ENCODE measurements at places on chromosomes 6 and 20. TPM values are rescaled to one million over a fixed set of nuclear protein-coding genes. Genes with fewer than 3 reads are reported as not detected.

ZSCAN9 gene
- 11.6 TPM for total RNA-seq

- H3K27ac ChIP-seq, result no peak overlapping the region
- H3K4me3 ChIP-seq, result no peak overlapping the region
- H3K36me3 ChIP-seq, result no peaks in the 10 kb centered on the region
- H3K27me3 ChIP-seq, result peaks cover 17% of the 10 kb centered on the region
Observed at GRCh38 chr6:36326356-36326995, 10.2 kb downstream of the BNIP5 start.

TMEM200A gene
- total RNA-seq, result 3.0 TPM

DNA sequence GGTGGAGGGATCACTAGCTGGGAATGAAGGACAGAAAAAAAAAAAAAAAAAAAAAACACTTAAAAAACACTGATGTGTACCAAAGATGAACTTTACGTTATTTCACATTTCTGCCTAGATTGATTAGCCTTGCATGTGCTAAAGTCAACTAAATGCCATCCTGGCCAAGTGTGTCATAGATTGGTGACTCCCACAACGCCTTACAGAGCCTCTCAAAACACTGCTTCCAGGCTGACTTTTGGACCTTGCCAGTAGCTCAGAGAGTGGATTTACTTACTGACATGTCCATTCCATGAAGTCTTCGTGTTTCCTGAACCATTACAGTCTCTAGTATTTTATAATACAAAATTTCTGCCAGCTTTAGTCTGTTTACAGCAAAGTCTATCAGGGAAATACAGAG is 40.5 kb downstream of the RBL1 start:
- peaks cover 2% of the 10 kb centered on the region for H3K4me1 ChIP-seq
- no peak for DNase-seq
- no peak overlapping the region for H3K27ac ChIP-seq
- no peaks in the 10 kb centered on the region for H3K27me3 ChIP-seq
- no peak overlapping the region for H3K4me3 ChIP-seq
- peaks cover 63% of the 10 kb centered on the region for H3K36me3 ChIP-seq

PCED1A gene
- total RNA-seq, result 21.9 TPM

DNA sequence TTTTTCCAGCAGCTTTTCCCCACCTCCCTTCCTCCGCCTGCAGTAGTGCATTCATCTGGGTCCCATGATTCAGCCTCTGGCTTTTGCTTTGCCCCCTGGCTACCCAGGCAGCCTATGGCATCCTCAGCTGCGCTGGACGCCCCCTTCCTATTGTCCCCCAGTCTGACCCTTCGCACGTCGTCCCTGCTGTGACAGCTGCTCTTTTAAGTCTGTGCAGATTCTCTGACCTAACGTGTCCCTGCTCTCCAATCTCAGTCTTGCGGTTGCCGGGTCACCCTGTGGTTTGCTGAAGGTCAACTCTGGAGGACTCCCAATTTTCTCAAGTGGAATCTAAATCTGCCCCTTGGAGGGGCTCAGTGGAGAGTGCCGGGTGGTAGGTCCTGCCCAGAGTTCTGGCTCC is 294.3 kb downstream of the CDC5L start:
- H3K27ac ChIP-seq, result no peak overlapping the region
- DNase-seq, result peak; percentile 21
- H3K36me3 ChIP-seq, result no peaks in the 10 kb centered on the region
- H3K4me3 ChIP-seq, result no peak overlapping the region
- peaks cover 4% of the 10 kb centered on the region for H3K4me1 ChIP-seq

DNA sequence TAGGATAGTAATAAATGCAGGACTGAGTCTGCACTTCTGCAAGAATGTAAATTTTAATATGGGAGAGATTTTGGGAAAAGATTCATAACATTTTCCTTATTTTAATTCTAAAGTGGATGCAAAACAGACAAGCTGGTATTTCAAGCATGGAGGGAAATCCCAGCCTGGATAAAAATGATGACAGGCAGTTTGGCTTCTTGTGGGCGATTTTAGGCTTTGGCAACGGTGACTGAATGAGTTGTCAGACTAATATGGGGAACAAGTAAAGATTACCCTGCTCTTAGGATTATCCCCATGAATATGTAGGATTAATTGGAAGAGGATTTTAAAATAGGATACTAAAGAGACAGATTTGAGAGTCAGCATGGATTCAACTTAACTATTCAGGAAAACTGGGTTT is 21.0 kb downstream of the OGFRL1 start:
- no peaks in the 10 kb centered on the region for H3K36me3 ChIP-seq
- no peak overlapping the region for H3K27ac ChIP-seq

SLC26A8 gene
- not detected for total RNA-seq

DNA sequence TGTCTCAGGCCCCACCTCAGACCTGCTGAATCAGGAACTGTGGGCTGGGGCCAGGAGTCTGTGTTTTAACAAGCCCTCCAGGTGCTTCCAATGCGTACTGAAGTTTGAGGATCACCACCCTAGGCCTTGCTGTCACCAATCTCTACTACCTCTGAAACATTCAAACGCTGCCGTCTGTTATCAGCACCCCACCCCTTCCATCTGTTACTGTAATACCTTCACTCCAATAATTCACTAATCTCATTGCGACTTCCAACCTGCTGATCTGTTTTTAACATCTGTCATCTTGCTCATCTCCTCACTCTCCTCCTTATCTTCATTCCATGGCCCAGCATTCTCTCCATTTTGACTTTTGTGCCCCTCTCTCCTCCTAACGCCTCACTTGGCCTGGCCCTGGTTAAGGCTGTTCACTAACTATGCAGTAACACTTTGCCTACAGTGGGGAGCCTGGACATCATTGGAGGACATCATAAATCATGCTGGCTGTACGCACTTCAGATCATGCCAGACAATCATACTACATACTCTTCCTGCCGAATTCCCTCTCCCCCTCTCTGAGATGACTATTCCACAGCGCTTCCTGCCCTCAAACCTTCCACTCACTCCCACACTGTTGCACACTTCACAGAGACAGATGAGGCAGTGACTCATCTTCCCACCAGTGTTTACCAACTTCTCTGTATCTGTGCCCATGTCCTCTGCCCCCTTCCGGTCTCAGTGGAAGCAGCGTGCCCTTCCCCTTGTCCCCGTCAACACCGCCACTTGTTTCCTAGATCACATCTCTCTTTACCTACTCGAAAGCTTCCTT is 3.0 kb upstream of the GUCA1B start:
- no peaks in the 10 kb centered on the region for H3K27me3 ChIP-seq
- H3K27ac ChIP-seq, result no peak overlapping the region
- peaks cover 18% of the 10 kb centered on the region for H3K36me3 ChIP-seq
- DNase-seq, result no peak
- H3K4me3 ChIP-seq, result no peak overlapping the region

- no peak overlapping the region for H3K4me3 ChIP-seq
- H3K27me3 ChIP-seq, result peaks cover 78% of the 10 kb centered on the region
- no peak for DNase-seq
- H3K4me1 ChIP-seq, result peaks cover 19% of the 10 kb centered on the region
- H3K27ac ChIP-seq, result no peak overlapping the region
Observed at GRCh38 chr6:30171677-30172471, 8.5 kb downstream of the TRIM15 start.

GNRH2 gene
- 0.55 TPM for total RNA-seq

DNA sequence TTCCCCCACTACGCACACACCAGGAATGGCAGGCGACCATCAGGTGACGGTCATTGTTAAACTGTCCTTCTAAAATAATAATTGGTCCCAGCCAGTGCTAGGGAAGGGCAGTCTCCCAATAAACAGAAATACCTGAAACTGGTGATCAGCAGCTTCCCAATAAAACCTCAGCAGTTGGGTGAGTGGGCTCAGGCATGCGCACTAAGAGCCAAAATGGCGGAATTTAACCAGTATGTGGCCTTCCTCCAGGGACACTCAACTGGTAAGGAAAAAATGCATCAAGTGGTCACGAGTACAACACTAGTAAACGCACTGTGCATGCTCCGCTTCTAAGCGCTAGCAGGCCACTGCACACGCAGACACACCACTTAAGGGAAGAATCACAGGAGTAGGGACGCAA is 34.8 kb downstream of the F13A1 start:
- peaks cover 15% of the 10 kb centered on the region for H3K27me3 ChIP-seq
- no peak for DNase-seq
- no peaks in the 10 kb centered on the region for H3K36me3 ChIP-seq
- no peak overlapping the region for H3K4me3 ChIP-seq
- no peaks in the 10 kb centered on the region for H3K4me1 ChIP-seq

MATN4 gene
- total RNA-seq, result 2.2 TPM

DNA sequence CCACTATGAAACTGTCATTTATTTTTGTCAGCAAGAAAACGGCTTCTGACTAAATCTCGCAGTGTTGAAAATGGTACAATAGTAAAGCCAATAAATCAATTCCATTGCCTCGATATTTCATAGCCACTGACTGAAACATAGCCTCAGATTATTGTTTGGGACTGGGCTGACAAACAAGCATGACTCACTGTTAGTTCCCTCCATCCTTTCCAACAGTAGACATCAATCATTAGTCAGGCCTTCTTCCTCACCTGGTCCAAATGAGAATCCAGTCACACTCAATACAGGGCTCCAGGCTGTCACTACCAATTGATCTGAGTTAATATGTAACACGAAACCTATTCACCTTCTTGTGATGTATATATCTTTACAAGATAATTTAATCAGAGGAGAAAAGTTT is 66.1 kb downstream of the ADGRB3 start:
- H3K4me1 ChIP-seq, result no peaks in the 10 kb centered on the region
- no peaks in the 10 kb centered on the region for H3K36me3 ChIP-seq
- H3K4me3 ChIP-seq, result no peak overlapping the region
- no peak for DNase-seq

- H3K4me1 ChIP-seq, result peaks cover 36% of the 10 kb centered on the region
- DNase-seq, result no peak
- H3K27me3 ChIP-seq, result no peaks in the 10 kb centered on the region
- H3K36me3 ChIP-seq, result peaks cover 41% of the 10 kb centered on the region
Observed at GRCh38 chr6:149164199-149164750, 153.2 kb upstream of the TAB2 start.
